Neuronal stem cell (in vitro differentiated cells): ENCODE measurements at places on chromosomes 11 and 22.

GRCh38 chr11:111978028-111978771 is 41.1 kb downstream of the DIXDC1 start:
- DNase-seq: peak; percentile 57

DNA sequence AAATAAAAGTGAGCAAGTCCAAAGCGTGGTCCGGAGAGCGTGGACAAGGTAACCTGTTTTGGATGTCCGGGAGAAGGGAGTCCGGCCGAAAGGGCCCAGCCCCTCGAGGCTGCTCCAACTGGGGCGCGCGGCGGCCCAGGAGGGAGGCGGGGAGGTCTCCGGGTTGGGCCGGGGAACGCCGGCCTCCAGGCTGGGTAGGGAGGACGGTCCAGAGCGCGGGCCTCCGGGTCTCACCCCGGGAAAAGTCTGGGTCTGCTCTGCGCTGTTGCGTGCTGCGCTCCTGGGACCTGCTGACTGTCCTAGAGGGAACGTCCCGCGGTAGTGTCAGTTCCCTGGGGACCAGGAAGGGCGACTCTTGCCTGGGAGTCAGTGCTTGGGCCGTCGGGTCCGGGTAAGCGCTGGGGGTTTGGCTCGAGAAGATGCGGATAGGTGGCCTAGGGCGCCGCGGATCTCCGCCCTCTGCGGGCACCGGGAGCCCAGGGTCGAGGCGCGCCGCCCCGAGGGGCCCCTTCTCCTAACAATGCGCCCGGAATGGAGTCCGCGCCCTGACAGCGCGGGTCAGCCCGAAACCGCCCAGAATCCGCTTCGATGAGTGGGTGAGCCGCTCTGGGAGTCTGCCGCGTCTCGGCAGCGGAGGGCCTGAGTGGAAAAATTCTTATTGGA is 988 bp upstream of the FLI1 start:
- DNase-seq: no peak

DNA sequence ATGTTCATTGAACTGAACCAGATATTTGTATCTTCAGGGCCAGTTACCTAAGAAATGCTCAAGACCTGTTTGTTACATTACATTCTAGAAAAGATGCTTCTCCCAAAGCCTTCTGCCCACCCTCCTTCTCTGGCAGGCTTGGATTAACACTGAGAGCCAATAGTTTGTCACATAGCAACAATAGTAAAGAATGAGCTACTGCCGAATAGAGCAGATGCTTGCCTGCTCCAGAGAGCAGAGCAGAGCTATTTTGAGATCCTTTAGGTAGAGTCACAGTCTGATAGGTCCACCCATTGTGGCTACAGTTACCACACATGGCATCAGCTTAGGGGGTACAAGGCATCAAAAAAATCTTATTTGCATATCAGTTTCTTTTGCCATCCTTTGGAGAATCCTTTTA is 13.5 kb upstream of the EP300 start:
- peak; percentile 9 for DNase-seq

DNA sequence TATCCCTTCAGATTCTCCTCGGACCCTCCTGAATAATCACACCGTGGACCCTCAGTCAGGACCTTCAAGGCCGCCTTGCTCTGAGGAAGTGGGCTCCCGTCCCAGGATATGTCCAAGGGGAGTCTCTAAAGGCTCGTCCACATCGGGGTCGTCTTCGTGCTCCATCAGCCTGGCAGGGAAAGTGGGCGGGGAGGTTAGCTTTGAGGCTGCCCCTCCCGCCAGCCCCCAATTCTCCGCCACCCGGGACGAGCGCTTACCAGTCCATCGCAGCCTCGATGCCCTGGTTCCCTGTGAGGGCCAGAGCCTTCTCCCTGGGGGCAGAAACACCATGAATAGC is 472 bp downstream of the UBXN1 start:
- no peak for DNase-seq

- DNase-seq: no peak
These were observed 8.2 kb upstream of the MAFF start for GRCh38 chr22:38193580-38193979.

DNA sequence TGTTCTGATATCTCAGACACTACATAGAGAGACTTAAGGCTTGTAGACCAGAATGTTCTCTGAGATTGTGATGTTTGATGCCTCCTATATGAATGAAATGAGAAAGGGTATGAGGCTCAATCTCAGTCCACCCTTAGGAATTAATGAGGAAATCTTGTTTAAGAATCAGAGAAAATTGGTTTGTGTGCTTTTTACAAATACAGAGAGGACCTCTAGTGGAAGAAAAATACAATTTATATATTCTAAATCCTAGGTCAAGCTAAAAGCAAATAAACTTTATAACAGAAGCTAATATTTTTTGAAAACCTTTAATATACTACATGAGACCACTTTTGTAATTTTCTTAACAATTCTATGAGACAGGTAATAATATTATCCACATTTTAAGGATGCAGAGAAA is 5.0 kb upstream of the OR52H1 start:
- DNase-seq: no peak
